Right renal cortex interstitium (tissue), 3 donors: ENCODE measurements at places on chromosomes 1 and 21. TPM values are rescaled to one million over a fixed set of nuclear protein-coding genes. Genes with fewer than 3 reads are reported as not detected.

GRCh38 chr21:31213787-31214186 is 130.3 kb downstream of the TIAM1 start:
- no peak for DNase-seq

DNA sequence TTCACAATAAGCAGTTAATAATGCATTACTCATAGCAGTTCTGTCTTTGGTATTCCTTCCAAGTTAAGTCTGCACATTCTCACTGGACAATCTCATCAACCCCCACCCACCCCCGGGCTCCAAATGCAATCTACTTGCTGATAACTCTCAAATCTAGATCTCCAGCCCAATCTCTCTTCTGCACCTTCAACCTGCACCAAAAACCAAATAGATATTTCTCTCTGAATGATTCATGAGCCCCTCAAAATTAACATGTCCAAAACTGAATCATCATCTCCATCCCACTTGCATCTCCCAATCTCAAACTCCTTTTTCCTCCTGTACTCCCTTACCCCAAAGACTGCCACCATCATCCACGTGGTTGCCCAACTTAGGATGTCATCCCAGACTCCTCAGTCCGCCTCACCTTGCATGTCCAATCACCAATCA is 2.7 kb downstream of the DOCK7 start:
- no peak for DNase-seq

DNA sequence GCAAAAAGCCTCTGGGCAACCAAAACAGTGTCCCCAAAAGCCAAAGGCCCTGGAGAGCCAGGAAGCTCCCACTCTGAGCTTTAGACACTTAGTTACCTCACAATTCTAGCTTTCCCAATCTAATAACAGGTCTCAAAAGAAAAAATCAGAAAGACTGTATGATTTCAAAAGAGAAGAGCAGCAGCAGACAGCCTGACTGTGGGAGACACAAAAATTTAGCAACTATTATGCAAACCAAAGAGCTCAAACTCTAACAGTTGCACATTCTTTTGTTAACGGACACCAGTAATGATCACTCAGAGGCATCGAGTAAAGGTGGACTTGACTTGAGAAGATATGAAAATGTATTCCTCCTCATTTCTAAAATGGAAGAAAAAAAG is 160.1 kb downstream of the SLC45A1 start:
- DNase-seq: no peak

- DNase-seq: no peak
Observed at GRCh38 chr21:37395961-37396360, 29.4 kb downstream of the DYRK1A start.

GRCh38 chr1:65002156-65002507 is 35.8 kb upstream of the JAK1 start:
- no peak for DNase-seq

Gene PKP1
- 0.11 TPM for polyA plus RNA-seq
